NCI-H526 (cell line): ENCODE measurements at places on chromosomes 6 and 20.

DNA sequence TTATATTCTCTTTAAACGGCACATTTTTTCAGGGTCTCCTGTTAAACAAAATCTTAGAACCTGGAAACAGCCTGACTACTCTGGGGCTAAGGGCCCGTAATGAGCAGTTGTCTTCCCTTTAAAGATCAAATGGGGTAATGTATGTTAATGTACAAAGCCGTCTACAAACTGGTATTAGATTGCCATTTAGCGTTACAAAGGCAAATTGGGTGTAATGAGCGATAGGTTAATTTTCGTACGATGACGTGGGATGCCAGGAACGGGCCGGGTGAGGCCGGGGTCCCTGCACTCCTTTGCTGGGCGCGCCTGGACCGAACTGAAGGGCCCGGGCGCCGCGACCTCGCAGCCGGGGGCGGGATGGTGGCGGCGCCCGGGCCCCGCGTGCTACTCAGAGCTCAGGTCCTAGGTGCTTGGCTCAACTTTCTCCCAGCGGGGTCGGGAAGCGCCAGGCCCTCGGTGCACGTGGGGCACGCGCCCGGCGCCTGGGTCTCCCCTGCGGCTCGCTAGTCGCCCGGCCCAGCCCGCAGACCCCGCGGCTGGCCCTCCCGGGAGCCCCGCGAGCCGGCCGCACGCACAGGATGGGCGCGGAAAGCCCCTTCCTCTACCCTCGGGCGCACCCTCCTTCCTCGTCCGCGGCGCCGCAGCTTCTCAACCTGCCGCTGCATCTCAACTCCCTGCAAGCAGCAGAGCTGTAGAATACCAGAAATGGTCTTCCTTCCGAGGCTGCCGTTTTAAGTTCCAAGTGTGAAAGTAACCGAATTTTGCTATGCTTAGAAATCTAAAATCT is 5.9 kb downstream of the NKX2-4 start:
- no peak for DNase-seq

DNA sequence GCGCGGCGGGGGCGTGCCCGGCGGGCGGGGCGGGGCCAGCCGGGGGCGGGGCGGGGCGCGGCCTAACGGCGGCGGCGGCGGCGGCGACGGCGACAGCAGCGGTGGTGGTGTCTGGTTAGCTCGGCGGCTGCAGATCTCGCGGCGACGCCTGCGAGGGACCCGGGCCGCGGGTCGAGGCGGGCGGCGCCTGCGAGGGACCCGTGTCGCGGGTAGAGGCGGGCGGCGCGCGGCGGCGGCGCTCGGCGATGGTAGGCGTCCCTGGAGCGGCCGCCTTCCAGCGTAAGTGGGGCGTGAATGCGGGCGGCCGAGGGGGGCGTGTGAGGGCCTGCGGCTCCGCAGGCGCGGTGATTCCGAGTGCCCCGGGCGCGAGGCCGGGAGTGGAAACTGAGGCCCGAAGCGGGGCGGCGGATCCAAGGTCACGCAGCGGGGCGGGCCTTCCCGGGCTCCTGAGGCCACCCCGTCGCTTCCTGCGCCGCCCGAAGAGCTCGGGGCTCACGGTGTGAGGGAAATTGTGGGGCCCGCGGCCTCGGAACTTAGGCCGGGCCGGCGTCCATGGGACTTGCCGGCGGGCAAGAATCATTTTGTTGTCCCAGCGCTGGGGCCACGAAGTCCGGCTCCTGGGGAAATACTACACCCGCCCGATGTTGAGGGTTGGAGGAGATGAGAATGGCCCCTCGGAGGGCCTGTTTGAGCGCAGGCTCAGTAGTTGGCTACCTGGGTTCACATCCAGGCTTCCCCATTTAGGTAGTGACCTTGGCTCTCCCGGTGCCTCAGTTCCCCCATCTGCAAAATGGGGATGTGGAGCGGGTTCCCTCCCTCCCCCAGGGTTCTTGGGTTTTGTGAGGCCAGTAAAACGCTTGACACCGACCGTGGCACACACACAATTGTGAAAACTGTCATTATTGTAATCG is at the start of gene CBFA2T2:
TSS of gene CBFA2T2 (plus strand) at position 74 of the 911 bp plus-strand sequence. CDS start at position 246, 172 bp downstream.
- no peak for DNase-seq

DNA sequence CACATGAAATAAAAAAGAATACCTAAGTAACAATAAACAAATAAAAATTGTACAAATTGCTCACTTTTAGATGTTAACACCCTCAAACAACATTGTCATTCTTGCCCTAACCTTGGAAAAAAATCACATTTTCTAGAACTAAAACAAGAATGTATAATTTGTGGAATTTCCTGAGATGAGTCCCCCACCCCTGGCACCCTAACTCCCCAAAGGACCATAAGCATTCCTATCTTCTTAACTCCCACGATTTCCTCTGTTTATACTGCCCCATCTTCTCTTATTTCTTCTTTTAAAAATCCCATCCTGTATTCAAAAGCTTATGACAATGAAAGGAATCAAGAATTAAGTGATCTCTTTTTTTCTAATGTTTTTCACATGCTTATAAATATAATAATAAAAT is 70.9 kb downstream of the IBTK start:
- DNase-seq: no peak

- DNase-seq: no peak
Observed at GRCh38 chr6:53879608-53880007, 84.8 kb downstream of the LRRC1 start.

- no peak for DNase-seq
Observed at GRCh38 chr6:47252633-47253032, 57.1 kb downstream of the TNFRSF21 start.

- no peak for DNase-seq
Observed at GRCh38 chr6:157346373-157346772, 23.1 kb upstream of the TMEM242 start.
